Sigmoid colon (tissue), 7 donors: ENCODE measurements at places on chromosomes 5 and 9. TPM values are rescaled to one million over a fixed set of nuclear protein-coding genes. Genes with fewer than 3 reads are reported as not detected.

OR13C8 gene
- not detected for total RNA-seq

TLX3 gene
- total RNA-seq, result not detected

GRCh38 chr9:86940774-86941173 lies 6.5 kb downstream of the GAS1 start:
- no peak overlapping the region for H3K27ac ChIP-seq
- DNase-seq, result no peak
- H3K36me3 ChIP-seq, result no peaks in the 10 kb centered on the region
- no peaks in the 10 kb centered on the region for H3K27me3 ChIP-seq
- peaks cover 20% of the 10 kb centered on the region for H3K4me1 ChIP-seq

DNA sequence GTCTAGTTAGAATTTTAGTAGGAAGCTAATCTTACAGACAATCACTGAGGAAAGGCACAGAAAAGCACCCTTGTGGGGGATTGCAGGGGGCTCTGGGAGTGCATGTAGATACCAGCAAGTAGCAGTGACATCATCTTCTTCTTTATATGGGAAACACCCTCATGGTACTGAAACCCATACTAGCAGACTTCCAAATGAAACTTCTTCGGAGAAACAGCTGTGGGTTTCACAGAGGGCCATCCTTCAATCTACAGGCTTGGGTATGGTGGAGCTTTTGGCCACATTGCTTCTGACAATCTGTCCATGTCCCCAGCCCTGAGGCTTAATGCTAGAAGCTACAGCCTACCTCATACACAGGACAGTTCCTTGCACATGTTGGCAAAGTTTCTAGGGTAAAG lies 165.2 kb upstream of the NFIB start:
- H3K27ac ChIP-seq, result no peak overlapping the region
- no peaks in the 10 kb centered on the region for H3K4me1 ChIP-seq
- H3K27me3 ChIP-seq, result no peaks in the 10 kb centered on the region
- no peaks in the 10 kb centered on the region for H3K36me3 ChIP-seq
- DNase-seq, result no peak

- H3K27me3 ChIP-seq, result no peaks in the 10 kb centered on the region
- H3K36me3 ChIP-seq, result no peaks in the 10 kb centered on the region
- no peak overlapping the region for H3K4me3 ChIP-seq
Measured at GRCh38 chr5:65913519-65913918, 12.9 kb upstream of the ERBIN start.

DNA sequence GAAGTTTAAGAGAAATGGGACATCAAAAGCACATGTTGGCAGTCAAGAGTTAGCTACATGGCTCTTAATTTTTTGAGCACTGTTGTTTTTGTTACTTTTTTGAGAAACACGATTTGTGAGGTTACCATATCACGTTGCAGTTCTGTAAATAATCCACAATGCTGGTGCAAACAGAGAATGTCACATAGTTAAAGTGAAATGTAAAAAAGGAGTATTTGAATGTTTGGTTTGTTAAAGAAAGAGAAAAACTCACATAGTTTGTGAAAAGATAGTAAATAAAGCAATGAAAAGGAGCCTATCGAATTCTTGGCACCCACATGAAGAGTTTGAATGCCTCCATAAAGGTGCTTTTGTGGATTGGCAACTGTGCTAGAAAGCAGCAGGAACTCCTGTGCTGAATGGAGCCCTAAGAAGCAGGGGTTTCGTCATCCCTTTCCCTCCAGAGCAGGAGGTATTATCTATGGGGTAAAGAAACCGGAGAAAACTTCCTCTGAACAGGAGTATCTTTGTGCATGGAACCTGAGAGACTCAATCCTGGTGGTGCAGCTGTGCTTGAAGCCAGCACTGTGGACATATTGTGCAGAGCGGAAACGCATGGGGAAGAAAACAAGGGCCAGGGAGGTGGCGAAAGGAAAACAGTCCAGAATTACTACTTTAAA lies 148.5 kb upstream of the OTULINL start:
- no peaks in the 10 kb centered on the region for H3K36me3 ChIP-seq
- no peak overlapping the region for H3K4me3 ChIP-seq
- peaks cover 25% of the 10 kb centered on the region for H3K4me1 ChIP-seq

DNA sequence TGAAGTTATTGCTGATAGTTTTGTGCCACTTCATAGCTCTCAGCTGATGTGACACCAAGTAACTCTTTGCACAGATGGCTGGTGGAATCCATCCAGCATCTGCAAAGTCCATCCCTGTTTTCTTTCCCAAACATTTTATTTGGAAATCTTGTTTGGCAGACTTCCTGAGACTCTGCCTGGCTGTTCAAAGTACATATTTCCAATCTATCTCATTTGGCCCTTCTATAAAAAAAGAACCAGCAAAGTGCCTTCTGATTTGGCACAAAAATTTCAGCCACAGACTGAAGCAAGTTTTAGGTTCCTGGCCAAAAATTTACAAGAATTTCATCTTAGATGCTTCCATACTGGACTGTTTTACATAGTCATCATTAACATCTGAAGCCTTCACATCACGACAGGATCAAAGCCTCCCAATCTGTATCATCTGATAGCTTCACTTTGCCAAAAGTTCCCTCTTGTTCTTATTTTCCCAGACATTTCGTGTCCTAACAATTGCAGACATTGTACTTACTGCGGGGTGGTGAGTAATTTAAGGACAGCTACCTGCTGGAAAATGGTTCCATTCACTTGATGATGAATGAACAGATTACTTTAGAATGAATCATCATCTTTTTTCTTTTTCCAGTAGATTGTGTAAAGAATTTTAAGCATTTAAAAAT lies 377.3 kb downstream of the KIAA0825 start:
- no peaks in the 10 kb centered on the region for H3K4me1 ChIP-seq
- no peaks in the 10 kb centered on the region for H3K27me3 ChIP-seq
- no peaks in the 10 kb centered on the region for H3K36me3 ChIP-seq
- peak overlapping the region; percentile 44 for H3K27ac ChIP-seq
- no peak for DNase-seq
- no peak overlapping the region for H3K4me3 ChIP-seq
